ENCODE measurements at places on chromosomes 6 and 20. TPM values are rescaled to one million over a fixed set of nuclear protein-coding genes. Genes with fewer than 3 reads are reported as not detected.
A peak's percentile ranks its signal among the peaks of the same experiment; 100 is the strongest.

Gene MTG2
- total RNA-seq: 43.3 TPM

GRCh38 chr6:1296542-1296941, 15.4 kb upstream of the FOXQ1 start:
- DNase-seq: no peak

GRCh38 chr6:15593798-15594197, 69.0 kb downstream of the DTNBP1 start:
- DNase-seq: no peak

DNA sequence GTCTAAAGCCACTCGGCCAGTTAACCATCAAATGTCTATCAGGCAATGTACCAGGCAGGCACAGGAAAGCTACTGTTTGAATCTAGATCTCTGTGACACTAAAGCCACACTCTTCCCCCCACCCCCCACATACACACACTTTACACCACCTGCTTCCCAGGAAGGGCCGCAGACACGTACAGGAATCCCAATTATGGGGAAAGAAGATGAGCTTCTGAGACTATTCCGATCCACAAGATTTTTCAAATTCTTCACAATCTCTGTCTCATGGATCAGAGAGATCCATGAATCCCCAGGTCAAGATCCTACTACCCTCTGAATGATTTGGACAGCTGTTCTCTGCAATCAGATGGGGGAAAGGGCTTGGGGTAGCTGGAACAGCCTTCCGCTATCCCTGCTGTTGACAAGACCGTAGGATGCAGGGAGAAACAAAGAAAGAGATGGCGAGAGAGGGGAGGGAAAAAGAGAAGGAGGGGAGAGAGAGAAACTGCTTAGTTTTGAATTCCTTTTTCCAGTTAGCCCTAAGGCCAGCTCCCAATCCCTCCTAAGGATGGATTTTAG, 25.4 kb upstream of the RIMS4 start:
- no peak for DNase-seq

Gene C20orf204
- 2.5 TPM for total RNA-seq

DNA sequence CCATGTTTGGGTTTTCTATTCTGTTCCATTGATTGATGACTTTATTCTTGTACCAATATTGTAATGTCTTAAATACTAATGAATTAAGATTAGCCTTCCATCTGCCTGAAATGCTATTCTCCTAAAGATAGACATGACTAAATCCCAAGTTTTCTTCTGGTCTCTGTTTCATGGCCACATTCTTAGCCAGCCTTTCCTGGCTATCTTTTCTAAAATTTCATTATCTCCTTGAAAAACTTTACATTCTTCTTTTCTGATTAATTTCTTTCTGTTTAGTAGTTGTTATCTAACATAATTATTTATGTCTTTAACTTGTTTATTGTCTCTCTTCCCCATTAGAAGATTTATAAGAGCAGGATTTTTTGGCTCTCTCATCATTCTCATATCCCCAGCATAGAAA, 4.4 kb upstream of the PRIM2 start:
- DNase-seq: no peak

DNA sequence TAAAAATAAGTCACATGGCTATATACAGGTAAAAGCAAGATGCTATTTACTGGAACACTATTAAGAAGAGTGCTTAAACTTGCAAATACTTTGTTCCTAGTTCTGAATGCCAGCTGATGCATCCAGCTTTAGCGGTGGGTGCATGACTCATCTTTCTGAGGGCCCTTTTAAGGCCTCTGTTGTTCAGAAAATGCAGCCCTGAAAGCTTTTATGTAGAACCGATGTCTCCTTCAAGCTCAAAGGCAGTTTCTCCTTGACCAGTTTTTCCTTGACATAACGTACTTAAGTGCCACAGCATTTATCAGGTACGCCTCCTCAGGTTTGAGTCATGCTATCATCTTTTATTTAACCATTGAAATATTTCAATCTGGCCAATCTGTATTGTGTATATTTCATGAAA, 82.8 kb downstream of the MLIP start:
- peak; percentile 70 for DNase-seq

Data from HCT116 (cell line).